ENCODE measurements at places on chromosomes 11 and 22. TPM values are rescaled to one million over a fixed set of nuclear protein-coding genes. Genes with fewer than 3 reads are reported as not detected.

The GTF2H1 gene
- polyA plus RNA-seq = 31.2 TPM

The PKNOX2 gene
- polyA plus RNA-seq = 4.0 TPM

The ARVCF gene
- polyA plus RNA-seq = 33.0 TPM

The TRIM66 gene
- polyA plus RNA-seq = 2.6 TPM

The YPEL1 gene
- polyA plus RNA-seq = 2.5 TPM

The SERHL2 gene
- polyA plus RNA-seq = 1.1 TPM

The OR5A1 gene
- polyA plus RNA-seq = not detected

The DEUP1 gene
- polyA plus RNA-seq = not detected

The KREMEN1 gene
- 25.2 TPM for polyA plus RNA-seq

The CCDC81 gene
- 0.17 TPM for polyA plus RNA-seq

The MUC2 gene
- not detected for polyA plus RNA-seq

The PAMR1 gene
- 3.5 TPM for polyA plus RNA-seq

The ADAMTS15 gene
- 71.0 TPM for polyA plus RNA-seq

The MN1 gene
- polyA plus RNA-seq = 3.9 TPM

The TP53I11 gene
- polyA plus RNA-seq = 91.3 TPM

The MS4A15 gene
- not detected for polyA plus RNA-seq

The RASD2 gene
- polyA plus RNA-seq = 4.8 TPM

The RHOD gene
- polyA plus RNA-seq = 79.2 TPM

The SUSD2 gene
- polyA plus RNA-seq = 2.7 TPM

The ACR gene
- 0.53 TPM for polyA plus RNA-seq

The DMC1 gene
- polyA plus RNA-seq = 0.27 TPM

The OR52B6 gene
- not detected for polyA plus RNA-seq

Data from heart left ventricle (tissue), 16 donors.